ENCODE measurements at places on chromosomes 11 and 22. TPM values are rescaled to one million over a fixed set of nuclear protein-coding genes. Genes with fewer than 3 reads are reported as not detected.

DNA sequence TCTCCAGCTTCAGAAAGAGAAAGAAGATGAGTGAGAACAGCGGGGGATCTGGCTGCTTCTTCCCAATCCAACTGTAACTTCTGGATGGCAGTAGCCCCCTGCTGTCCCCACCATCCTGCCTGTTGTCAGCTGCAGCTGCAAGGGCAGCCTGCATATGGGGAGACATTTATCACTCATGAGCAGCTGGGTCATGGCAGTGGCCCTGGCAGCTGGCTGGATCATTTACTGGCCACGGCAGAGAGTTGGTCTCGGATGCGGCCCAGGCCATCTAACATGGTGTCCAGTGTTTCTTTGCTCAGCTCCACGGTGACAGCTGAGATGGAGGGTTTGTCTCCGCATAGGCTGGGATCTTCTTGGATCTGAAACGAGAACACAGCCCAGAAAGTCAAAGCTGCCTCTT is 14.8 kb downstream of the COMMD9 start:
- H3K36me3 ChIP-seq = peaks cover 55% of the 10 kb centered on the region
- H3K4me1 ChIP-seq = no peaks in the 10 kb centered on the region
- no peak for DNase-seq

The TRIM6 gene
- total RNA-seq = 2.1 TPM

GRCh38 chr11:118870396-118871343 is 13.0 kb upstream of the CXCR5 start:
- H3K27me3 ChIP-seq = no peaks in the 10 kb centered on the region
- DNase-seq = no peak

- peaks cover 16% of the 10 kb centered on the region for H3K4me1 ChIP-seq
- H3K36me3 ChIP-seq = no peaks in the 10 kb centered on the region
- peak within 1 kb of the TSS; percentile 39 for H3K4me3 ChIP-seq
- H3K27me3 ChIP-seq = peaks cover 29% of the 10 kb centered on the region
- H3K27ac ChIP-seq = no peak within 1 kb of the TSS
Measured at GRCh38 chr11:64035576-64035975, at the start of gene FLRT1. Gene FLRT1, plus strand, starts transcription at chr11:64035931. Its CDS starts 80,337 bp downstream, at chr11:64116268.

The CCT8L2 gene
- not detected for total RNA-seq

DNA sequence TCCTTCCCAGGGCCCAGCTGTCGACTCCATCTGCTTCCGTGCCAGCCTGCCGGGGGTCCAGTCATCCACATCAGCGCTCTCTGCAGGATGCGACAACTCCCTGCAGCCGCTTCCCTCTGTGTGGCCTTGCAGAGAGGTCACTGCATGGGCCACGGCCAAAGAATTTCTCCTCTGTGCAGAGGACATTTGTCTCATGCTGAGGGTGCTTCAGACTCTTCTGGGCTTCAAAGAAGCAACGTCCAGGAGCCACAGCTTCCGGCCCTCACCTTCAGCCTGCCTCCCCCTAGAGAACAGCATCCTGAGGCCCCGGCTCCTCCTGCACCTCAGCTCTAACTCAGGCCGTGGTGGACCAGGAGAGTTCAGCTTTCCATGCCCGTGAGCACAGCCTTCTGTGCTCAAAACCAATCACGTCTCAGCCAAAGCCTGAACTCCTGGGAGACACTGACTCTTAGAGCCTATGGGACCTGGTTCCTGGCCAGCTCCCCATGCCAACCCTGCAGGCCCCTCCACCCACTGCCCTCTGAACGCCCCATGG is 258.9 kb downstream of the BRD1 start:
- H3K27me3 ChIP-seq = no peaks in the 10 kb centered on the region
- no peaks in the 10 kb centered on the region for H3K36me3 ChIP-seq
- H3K4me1 ChIP-seq = no peaks in the 10 kb centered on the region
- peak; percentile 50 for DNase-seq

GRCh38 chr11:83511646-83512045 is 225.5 kb upstream of the CCDC90B start:
- no peak for DNase-seq
- H3K4me3 ChIP-seq = no peak overlapping the region
- no peaks in the 10 kb centered on the region for H3K4me1 ChIP-seq
- no peak overlapping the region for H3K27ac ChIP-seq
- no peaks in the 10 kb centered on the region for H3K36me3 ChIP-seq
- H3K27me3 ChIP-seq = no peaks in the 10 kb centered on the region

DNA sequence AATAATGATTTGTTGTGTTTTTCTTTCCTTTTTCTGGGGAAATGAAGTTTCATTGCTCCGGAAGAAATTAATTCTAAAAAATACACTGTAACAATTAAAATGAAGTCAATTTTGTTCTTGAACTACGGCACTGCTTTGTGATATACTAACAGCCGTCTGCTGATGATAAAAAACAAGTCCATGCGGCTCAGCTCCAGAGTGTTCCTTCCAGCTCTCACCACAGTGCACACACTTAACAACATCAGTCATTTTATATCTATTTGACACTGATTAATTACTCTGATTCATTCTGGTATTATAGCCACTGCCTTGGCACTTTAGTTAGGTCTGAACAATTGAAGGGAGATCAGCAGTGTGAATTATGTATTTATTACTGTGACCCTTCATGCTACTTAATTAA is 97.4 kb upstream of the SLC6A5 start:
- no peaks in the 10 kb centered on the region for H3K36me3 ChIP-seq
- H3K27me3 ChIP-seq = no peaks in the 10 kb centered on the region
- H3K27ac ChIP-seq = no peak overlapping the region
- H3K4me1 ChIP-seq = no peaks in the 10 kb centered on the region
- H3K4me3 ChIP-seq = no peak overlapping the region

DNA sequence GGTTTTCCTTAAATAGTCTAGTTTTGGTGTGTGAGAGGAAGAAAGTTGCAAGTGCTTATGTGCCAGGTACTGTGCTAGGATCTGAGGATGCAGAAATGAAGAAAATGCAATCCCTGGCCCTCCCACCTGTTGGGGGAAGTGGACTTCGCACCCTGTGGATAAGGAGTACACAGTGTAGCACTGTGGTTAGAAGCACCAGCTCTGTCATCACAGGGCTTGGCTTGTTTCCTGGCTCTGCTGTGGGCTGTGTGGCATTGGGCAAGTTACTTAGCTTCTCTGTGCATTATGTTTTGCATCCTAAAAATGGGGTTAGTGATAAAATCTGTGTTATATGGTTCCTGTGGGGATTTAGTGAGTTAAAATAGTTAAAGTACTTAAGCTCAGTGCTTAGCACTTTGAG is 68.2 kb downstream of the ENDOD1 start:
- no peak for DNase-seq
- no peaks in the 10 kb centered on the region for H3K36me3 ChIP-seq
- H3K4me1 ChIP-seq = peaks cover 12% of the 10 kb centered on the region
- H3K4me3 ChIP-seq = no peak overlapping the region

GRCh38 chr11:129215506-129216245 is 23.6 kb upstream of the ARHGAP32 start:
- no peaks in the 10 kb centered on the region for H3K4me1 ChIP-seq
- no peaks in the 10 kb centered on the region for H3K27me3 ChIP-seq
- no peak overlapping the region for H3K4me3 ChIP-seq

DNA sequence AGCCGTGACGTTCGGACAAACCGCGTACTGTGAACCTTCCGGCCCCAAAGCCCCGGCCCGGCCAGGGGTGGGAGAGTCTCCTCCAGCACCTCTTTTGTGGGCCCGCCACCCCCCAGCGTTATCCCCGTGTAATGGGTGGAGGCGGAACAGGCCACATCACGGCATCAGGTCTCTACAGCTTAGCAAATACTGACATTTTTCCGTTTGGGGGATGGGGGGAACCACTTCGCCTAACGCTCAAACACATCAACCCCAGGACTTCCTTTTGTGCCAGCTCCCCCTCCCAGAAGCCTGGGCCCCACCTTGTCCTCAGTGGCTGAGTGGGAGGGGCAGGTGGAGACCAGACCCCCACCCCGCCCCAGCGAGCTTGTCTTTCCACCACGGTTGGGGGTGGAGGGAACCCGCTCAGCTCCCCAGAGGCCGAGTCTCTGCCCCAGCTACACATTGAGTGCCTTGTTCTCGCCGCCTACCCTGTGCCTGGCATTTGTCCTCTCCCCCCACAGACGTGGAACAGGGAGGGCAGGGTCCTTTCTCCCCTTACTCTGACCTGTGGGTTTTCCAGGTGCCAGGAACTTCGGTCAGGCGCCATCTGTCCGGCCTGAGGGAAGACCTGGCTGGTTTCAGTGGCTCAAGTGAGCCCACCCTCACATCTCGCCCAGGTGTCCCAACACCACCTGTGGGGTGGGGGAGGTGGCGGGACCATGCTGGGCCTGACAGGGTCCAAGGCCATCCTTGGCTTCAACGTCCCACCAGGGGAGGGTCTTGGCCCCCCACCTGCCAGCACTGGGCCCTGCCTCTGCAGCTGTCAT is 29.6 kb downstream of the SBF1 start:
- peaks cover 57% of the 10 kb centered on the region for H3K36me3 ChIP-seq
- no peak overlapping the region for H3K4me3 ChIP-seq
- H3K4me1 ChIP-seq = peaks cover 24% of the 10 kb centered on the region
- peak; percentile 73 for DNase-seq
- no peaks in the 10 kb centered on the region for H3K27me3 ChIP-seq
- H3K27ac ChIP-seq = peak overlapping the region; percentile 86

All from upper lobe of left lung (tissue), 6 donors.